ENCODE measurements at places on chromosomes 4 and X.

DNA sequence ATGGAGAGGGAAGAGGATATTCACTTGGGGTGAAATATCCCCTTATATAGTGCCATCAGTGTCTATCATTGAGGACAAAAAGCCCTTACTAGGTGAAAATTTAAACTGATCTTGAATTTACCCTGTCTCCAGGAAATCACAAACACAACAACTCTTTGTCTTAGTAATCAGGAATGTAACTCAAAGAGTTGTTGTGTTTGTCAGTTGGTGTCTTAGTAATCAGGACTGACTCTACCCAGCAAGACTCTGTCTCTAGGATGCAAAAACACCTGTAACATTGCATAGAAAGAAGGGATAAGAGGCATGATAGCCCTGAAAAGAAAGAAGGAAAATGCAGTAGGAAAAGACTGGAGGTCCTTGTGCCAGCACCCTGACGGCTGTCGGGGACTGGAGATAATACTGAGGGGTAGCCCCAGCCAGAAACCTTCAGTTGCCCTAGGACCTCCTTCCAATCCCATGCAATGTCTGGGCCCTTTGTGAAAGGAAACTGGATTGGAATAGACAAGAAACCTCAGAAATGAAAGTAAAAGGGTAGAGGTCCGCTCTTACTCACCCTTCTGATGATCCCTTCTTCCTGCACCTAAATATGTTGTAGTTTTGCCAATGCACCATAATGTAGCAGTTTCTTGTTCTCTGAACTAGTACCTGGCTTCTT is 45.3 kb downstream of the HMGB2 start:
- peak; percentile 9 for ATAC-seq

GRCh38 chr4:62410371-62411003 is 1210.4 kb downstream of the ADGRL3 start:
- no peak for ATAC-seq

DNA sequence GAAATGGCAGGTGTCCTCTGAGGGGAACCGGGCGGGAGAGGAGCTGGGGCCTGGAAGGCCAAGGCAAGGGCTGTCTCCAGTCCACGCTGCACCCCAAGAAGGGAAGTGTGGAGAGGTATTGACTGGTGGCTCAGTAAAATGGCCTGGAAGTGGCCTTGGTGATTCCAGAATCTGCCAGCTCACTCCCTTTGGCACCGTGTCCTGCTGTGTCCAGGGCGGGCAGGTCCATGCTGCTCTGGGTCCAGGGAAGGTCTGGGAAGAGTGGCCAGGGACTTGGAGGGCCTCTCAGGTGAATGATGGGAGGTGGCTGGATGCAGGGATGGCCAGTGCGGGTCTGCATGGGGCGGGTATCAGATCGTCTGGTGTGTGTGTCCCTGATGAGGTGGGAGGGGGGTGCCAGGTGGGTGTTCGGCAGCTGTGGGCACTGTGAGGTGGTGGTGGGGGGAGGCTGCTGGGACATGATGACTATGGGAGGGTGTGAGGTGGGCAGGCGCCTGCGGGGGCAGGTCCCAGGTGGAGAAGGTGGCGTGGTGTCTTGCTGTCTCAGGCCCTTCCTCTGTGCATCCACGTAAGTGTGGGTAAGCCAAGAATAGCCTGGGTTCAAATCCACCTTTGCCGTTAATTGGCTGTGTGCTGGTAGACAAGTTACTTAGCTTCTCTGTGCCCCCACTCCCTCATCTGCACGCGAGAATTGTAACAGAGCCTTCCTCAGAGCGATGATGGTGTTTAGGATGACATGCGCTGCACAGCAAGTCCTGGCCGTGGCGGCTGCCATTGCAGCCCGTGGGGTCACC is 17.7 kb downstream of the RGS12 start:
- no peak for ATAC-seq

DNA sequence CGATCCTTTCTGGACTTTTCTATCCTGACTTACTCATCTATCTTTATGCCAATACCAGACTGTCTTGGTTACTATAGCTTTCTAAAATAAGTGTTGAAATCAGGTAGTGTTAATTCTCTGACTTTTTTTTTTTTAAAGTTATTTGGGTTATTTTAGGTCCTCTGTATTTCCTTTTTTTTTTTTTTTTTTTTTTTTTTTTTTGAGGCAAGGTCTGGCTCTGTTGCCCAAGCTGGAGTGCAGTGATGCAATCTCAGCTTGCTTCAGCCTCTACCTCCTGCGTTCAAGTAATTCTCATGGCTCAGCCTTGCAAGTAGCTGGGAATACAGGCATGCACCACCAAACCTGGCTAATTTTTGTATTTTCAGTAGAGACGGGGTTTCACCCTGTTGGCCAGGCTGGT is 2.8 kb upstream of the NELFA start:
- no peak for ATAC-seq

- no peak for ATAC-seq
Observed at GRCh38 chrX:30893206-30893605, 4.2 kb upstream of the TAB3 start.

DNA sequence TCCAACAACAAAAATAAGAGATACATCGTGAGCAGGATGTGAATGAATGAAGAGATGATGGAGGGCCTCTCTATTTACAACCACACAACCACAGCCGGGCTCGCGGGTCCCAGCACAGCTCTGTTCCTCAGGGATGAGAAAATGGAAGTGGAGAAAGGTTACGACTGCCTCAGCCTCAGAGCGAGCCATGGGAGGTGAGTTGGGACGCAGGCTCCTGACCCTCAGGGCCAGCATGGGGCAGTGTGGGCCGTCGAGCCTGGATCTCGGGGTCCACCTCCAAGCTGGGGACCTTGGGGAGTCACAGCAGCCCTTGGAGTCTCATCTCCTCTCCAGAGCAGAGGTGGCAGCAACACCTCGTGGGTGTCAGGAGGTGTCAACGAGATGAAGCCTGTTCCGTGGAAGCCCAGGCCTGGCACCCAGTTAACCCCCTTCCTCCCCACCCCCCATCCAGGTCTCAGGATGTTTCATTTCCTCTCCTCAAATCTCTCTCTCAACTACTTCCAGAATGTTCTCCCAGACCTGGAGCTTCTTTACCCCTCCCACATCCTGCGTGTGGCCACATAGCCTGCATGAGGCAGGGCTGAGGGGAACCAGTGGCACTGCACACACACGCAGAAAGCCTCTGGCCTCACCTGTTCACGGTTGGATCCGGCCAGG is 25.9 kb downstream of the C4orf50 start:
- ATAC-seq, result no peak

DNA sequence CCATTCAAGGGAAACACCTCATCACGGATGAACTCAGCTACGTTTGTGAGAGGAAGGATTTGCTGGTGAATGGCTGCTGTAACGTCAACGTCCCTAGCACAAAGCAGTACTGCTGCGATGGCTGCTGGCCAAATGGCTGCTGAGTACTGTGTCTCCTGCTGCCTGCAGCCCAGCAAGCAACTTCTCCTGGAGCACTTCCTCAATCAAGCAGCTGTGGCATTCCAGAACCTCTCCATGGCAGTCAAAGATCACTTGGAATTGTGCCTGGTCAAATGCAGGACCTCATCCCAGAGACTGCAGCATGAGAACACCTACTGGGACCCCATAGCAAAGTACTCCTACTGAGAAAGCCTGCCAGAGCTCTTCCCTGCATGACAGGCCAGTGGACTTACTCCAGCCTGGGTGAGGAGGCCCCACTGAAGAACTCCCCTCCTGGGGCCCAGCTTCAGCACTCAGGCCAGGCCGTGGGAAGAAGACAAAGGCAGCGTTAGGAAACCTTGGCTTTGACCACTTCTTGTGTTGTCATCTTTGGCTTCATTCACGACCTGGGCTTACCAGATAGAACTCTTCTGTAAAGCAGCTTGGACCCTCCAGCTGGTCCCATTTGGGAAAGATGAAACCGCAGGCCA is 244.3 kb downstream of the RBMX2 start:
- no peak for ATAC-seq

DNA sequence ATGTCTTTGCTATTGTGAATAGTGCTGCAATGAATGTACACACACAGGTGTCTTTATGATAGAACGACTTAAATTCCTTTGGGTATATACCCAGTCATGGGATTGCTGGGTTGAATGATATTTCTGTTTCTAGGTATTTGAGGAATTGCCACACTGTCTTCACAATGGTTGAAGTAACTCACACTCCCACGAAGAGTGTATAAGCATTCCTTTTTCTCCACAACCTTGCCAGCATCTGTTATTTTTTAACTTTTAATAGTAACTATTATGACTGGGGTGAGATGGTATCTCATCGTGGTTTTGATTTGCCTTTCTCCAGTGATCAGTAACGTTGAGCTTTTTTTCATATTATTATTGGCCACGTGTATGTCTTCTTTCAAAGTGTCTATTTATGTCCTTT is 17.6 kb upstream of the DCUN1D4 start:
- ATAC-seq, result no peak

DNA sequence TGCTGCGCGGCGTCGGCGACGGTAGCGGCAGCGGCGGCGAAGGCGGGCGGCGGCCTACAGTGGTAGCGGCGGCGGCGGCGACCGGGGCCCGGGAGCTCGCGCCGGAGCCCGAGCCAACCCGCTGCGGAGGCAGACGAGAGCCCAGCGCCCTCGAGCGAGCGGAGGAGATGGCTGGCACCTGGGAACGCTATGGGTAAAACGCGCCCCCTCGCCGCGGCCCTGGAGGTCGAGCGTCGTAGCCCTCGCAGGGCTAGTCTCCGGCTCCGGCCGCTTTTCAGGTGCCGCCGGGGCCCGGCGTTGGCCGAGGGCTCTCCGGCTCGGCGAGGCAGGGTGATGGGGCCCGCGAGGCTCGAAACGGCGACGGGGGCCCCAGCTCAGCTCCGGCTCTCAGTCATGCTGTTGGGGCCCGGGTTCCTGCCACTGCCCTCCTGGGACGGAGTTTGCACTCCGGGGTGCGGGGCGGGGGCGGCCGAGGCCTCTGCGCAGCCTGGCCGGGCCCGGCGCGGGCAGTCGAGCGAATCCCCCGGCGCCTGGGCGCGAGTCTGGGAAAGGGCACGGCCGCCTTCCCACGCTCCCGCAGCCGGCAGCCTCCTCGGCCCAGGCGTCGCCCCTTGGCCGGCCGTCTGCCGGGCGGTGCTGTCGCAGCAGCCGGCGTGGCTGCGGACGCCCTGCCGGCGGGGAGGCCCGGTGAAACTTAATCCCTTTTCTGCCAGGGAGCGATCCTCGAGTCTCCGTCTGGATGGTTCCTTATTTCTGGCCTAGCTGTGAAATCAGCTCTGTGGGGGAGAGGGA is 768 bp downstream of the MID2 start:
- peak; percentile 49 for ATAC-seq

DNA sequence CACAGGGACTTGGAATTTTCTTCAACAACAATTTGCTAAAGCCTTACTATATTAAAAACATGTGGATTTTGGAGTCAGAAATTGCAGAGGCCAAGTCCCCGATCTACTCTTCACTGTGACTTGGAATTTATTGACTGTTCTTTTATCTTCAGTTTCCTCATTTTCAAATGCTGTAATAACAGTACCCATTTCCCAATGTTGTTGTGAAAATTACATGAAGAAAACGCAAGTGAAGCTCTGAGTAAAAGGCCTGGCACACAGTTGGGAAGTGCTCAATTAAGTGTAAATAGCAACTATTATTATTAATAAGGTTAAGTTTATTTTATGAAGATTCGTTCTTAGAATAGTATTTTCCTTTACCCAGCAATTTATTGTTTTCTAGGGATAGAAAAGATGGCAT is 15.7 kb downstream of the STBD1 start:
- ATAC-seq, result no peak

DNA sequence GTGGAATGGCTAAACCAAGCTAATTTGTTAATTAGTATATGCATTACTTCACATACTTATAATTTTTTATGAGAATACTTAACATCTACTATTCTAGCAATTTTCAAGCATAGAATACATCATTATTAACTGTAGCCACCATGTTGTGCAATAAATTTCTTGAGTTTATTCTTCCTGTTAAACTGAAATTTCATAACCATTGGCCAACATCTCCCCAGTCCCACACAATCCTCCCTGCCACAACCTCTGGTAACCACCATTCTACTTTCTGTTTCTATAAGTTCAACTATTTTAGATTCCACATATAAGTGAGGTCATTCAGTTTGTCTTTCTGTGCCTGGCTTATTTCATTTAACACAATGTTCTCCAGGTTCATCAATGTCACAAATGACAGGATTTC is 208.5 kb downstream of the PPP4R3C start:
- ATAC-seq, result no peak

DNA sequence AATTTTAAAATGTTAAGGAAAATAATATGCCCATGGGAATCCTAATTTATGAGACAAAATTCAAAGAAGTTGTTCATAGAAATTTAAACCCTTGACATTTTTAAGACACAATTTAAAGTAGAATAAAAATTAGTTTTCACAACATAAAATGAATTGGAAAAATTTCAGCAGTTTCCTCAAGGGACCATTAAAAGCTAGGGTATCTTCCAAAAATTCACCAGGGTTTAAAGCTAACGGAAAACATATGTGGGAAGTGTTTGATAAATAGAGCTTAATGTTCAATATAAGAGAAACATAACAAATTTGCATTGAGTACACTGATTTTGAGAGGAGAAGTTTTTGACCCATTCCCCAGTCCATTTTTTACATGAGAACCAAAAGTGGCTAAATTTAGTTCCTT is 228.9 kb upstream of the TTC29 start:
- ATAC-seq, result no peak

DNA sequence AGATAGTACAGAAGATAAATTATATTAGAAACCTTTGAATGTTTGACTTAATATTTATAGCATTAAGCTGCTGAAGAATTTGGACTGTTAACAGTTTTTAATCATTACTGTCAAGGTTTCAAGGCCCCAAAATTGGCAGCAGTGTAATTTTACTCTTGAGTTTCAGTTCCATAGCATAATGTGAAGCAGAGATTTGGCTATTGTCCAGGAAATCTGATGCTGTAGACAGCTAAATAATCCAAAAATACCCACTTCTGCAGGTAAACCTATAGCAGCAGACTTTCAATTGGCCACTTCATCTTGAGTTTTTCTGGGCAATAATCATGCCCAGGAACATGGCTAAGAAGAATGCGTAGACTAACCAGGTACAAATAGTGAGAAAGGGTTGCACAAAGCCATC is 85.0 kb downstream of the RCHY1 start:
- no peak for ATAC-seq

DNA sequence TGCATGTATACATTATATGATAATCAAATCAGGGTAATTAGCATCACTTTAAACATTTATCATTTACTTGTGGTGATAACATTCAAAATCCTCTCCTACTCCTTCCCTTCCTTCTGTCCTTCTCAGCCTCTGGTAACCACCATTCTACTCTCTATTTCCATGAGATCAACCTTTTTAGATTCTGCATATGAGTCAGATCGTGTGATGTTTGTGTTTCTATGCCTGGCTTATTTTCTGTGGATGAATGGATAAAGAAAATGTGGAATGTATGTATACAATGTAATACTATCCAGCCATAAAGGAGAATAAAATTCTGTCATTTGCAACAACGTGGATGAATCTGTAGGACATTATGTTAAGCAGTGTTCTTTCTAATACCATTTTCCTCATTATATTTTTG is 123.9 kb downstream of the NAA11 start:
- no peak for ATAC-seq

- peak; percentile 68 for ATAC-seq
Observed at GRCh38 chr4:40340030-40340429, 4.9 kb downstream of the CHRNA9 start.

DNA sequence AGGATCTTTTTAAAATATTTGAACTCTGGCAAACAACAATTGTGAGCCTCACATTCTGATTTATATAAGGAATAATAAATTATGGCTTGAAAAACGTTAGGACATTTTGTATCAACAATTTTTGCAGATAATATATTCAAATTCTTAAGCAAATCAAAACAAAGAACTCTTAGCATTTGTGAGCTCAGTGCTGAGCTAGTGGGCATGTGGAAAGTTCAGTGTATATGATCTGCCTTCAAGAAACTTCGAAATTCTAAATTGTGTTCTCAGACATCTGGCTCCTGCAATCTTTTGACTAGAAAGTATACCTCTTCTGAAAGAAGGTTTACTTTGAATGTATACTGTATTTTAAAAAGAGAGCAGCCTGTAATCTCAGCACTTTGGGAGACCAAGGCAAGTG is 122.3 kb upstream of the NEIL3 start:
- ATAC-seq, result no peak
